Activated naive CD4-positive, alpha-beta T cell treated with anti-CD3 and anti-CD28 coated beads for 36 hours (primary cell): ENCODE measurements at places on chromosomes 7 and 10. TPM values are rescaled to one million over a fixed set of nuclear protein-coding genes. Genes with fewer than 3 reads are reported as not detected.

PLPP4 gene
- total RNA-seq: not detected

CCAR1 gene
- total RNA-seq: 80.7 TPM

COL1A2 gene
- 0.26 TPM for total RNA-seq

CUBN gene
- total RNA-seq: 0.37 TPM

SAP25 gene
- total RNA-seq: 15.7 TPM

GCK gene
- total RNA-seq: 2.1 TPM

RBM17 gene
- total RNA-seq: 162 TPM

FHIP2A gene
- total RNA-seq: 8.7 TPM

FOXI2 gene
- total RNA-seq: not detected

ADRB1 gene
- not detected for total RNA-seq

SPDYE6 gene
- not detected for total RNA-seq

BICC1 gene
- not detected for total RNA-seq

GIGYF1 gene
- 32.8 TPM for total RNA-seq

PMPCB gene
- total RNA-seq: 90.1 TPM

ANKRD61 gene
- not detected for total RNA-seq

SORBS1 gene
- 0.93 TPM for total RNA-seq

RHOBTB1 gene
- not detected for total RNA-seq

GDF10 gene
- total RNA-seq: 0.12 TPM

ZWINT gene
- 85.4 TPM for total RNA-seq

PAX4 gene
- not detected for total RNA-seq

TRIM50 gene
- not detected for total RNA-seq

PKD1L1 gene
- total RNA-seq: 0.02 TPM

ZFAND4 gene
- total RNA-seq: 14.7 TPM

ZFAND2A gene
- 19.1 TPM for total RNA-seq
